ENCODE measurements at places on chromosomes 5 and 9.

- DNase-seq: no peak
Observed at GRCh38 chr9:116020801-116021200, 132.8 kb upstream of the PAPPA start.

GRCh38 chr9:131623655-131624330, 78.5 kb downstream of the PRRT1B start:
- no peak for DNase-seq

DNA sequence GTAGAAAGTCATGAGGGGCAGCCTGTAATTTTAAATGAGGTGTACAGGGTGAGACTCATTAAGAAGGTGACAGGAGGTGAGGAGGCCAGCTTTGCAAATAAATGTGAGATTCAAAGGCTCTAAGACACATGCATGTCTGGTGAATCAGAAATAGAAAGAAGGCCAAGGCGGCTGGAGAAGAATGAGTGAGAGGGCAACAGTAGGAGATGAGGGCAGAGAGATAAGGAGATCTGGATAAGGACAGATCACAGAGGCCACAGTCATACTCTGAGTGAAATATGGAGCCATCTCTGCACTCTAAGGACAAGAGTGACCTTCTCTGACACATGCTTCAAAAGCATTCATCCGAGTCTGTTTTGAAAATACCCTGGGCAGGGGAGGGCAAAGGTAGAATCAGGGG, 90.7 kb downstream of the RAD23B start:
- no peak for DNase-seq

- DNase-seq: no peak
Observed at GRCh38 chr5:127183332-127183731, 107.3 kb upstream of the MEGF10 start.

GRCh38 chr9:118459913-118460312, 755.7 kb downstream of the TLR4 start:
- DNase-seq: peak; percentile 61

GRCh38 chr5:8897316-8897715, 648.6 kb downstream of the SEMA5A start:
- no peak for DNase-seq

- peak; percentile 29 for DNase-seq
Observed at GRCh38 chr9:22700171-22700570, 253.5 kb downstream of the DMRTA1 start.

- no peak for DNase-seq
Observed at GRCh38 chr9:86580688-86581087, 226.5 kb upstream of the TUT7 start.

GRCh38 chr9:137247135-137247915, 3.8 kb upstream of the STPG3 start:
- DNase-seq: no peak

- no peak for DNase-seq
Observed at GRCh38 chr5:50320131-50320749, 120.8 kb downstream of the EMB start.

- DNase-seq: no peak
Observed at GRCh38 chr5:38642189-38642911, 85.9 kb upstream of the LIFR start.

GRCh38 chr5:175738126-175738525, 80.3 kb downstream of the HRH2 start:
- no peak for DNase-seq

GRCh38 chr9:77475641-77476473, 172.3 kb downstream of the GNA14 start:
- DNase-seq: no peak

GRCh38 chr5:139180850-139181249, 17.3 kb downstream of the SIL1 start:
- DNase-seq: no peak

GRCh38 chr9:126693428-126693944, 79.8 kb downstream of the LMX1B start:
- DNase-seq: no peak

- DNase-seq: no peak
Observed at GRCh38 chr5:15573590-15573989, 73.6 kb downstream of the FBXL7 start.

GRCh38 chr9:33178972-33179697, 12.0 kb upstream of the B4GALT1 start:
- DNase-seq: no peak

DNA sequence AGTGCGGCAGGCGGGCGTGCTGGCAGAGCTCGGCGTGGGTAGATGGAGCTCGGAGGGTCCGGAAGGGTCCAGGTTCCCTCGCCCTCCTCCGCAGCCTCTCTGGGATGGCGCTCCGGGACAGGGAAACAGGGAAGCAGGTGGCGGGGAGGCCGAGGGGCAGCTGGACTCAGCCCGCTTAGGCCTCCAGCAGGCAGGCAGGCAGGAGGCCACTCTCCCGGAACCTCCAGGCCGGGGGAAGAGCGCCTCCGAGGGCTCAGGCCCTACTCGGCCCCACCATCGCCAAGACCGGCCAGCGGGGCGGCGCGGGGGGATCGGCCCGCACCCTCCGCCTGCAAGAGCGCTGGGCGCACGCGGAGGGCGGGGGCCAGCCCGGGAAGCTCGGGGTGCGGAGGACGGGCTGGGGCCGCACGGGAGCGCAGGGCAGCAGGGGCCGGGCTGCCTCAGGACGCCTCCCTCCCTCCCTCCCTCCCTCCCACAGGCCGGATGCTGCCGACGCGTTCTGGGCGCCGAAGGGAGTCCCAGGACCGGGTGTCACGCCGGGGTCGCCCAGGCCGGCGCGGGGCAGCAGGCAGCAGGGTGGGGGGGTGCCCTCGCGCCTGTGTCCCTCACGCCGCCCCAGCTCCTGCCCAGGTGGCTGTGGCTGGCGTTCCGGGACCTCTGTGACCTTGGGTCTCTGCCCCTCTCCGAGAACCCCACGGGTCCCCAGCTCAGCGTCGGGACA, 977 bp downstream of the MGAT4B start:
- DNase-seq: peak; percentile 36
